AG08395 (cell line): ENCODE measurements at places on chromosomes 4 and X.

- DNase-seq = no peak
These were observed 104.1 kb upstream of the MCF2 start for GRCh38 chrX:139811942-139812629.

GRCh38 chrX:107204068-107204605 is 2.1 kb downstream of the NUP62CL start:
- no peak for DNase-seq

GRCh38 chrX:3806630-3807029 is 93.2 kb upstream of the PRKX start:
- no peak for DNase-seq

- peak; percentile 31 for DNase-seq
These were observed 75.1 kb downstream of the GAB1 start for GRCh38 chr4:143411527-143412419.

DNA sequence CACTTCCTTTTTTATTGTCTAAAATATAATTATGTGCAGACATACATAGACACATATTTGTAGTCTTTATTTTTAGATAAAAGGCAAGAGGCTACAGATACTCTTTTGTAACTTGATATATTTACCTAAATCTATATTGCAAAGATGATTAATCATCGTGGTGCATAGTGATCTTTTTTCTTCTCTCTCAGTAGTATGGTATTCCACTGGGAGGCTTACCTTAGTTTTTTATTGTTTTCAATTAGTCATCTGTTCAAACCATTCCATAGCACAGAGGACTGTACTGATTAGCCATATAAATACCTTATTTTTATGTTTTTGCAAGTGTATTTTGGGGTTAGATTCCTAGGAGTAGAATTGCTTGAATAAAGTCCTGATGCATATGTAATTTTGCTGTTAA is 619.7 kb downstream of the GRXCR1 start:
- DNase-seq = no peak

- no peak for DNase-seq
These were observed 1688.0 kb downstream of the STIM2 start for GRCh38 chr4:28548594-28548993.

GRCh38 chrX:70033348-70034051 is 16.2 kb downstream of the AWAT2 start:
- peak; percentile 25 for DNase-seq

DNA sequence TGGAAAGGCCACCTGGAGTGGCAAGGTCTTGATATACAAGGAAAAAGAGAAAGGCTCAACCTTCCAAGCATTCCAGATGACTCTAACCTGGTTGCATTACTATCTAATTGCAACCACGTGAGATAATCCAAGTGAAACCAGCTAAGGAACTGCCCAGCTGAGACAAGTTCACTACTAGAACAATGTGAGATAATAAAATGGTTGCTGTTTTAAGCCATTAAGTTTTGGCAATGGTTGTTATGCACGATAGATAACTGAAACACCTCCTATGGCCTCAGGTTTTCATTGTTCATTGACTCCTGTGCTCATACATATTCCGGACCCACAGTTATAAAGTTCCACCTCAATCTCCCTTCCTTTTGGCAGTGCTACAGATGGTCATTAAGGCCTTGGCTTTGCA is 9.2 kb upstream of the CXorf66 start:
- DNase-seq = no peak

- peak; percentile 31 for DNase-seq
These were observed 59.2 kb upstream of the ZC4H2 start for GRCh38 chrX:65035446-65035770.

DNA sequence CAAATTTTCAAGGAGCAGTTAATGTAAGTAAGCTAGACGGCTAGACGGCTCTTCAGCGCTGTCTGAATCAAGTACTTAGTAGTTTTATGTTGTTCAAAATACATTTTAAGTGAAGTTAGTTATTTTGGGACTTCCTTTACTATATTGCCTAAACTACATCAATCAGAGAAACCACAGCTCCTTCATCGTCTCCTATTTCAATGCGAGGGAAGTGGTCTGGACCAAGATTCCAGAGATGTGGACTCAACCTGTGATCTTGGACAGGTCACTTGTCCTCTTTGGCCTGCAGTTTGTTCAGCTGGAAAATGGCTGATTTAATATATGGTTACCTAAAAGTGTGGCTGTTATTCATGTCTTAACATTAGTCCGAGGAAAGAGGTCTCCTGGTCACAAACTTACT is 10.6 kb downstream of the ING2 start:
- DNase-seq = no peak

DNA sequence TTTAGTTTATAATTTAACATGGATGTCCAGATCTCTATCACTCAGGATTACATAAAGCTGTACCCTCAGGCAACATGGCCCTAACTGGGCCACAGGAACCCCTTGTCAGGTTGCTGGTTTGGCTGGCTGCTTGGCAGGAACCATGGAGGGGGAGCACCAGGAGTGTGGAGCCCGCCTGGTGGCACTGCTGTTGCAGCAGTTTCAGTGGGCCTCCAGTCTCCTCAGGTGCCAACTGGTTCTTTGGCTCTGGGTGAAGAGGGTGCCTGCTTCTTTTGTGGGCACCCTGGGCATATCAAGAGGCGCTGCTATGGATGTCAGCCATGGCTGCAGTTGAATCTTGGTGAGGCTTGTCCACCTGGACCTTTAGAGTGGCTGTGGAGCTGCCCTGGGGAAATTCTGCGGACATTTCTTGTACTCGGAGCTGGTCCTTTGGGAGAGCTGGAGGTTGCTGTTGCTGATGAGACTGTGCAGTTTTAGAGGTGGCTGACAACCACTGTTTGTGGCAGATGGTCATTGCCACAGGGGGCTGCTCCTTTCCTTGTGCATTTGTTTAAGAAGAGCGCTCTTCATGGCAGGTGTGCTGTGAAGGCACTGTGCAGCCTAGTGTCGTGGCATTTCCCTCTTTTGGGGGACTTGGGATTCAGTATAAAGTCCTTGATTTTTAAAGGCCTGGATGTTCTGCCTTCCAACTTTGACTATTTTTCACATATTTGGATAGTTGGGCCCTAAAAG is 10.3 kb upstream of the SMIM14 start:
- no peak for DNase-seq

DNA sequence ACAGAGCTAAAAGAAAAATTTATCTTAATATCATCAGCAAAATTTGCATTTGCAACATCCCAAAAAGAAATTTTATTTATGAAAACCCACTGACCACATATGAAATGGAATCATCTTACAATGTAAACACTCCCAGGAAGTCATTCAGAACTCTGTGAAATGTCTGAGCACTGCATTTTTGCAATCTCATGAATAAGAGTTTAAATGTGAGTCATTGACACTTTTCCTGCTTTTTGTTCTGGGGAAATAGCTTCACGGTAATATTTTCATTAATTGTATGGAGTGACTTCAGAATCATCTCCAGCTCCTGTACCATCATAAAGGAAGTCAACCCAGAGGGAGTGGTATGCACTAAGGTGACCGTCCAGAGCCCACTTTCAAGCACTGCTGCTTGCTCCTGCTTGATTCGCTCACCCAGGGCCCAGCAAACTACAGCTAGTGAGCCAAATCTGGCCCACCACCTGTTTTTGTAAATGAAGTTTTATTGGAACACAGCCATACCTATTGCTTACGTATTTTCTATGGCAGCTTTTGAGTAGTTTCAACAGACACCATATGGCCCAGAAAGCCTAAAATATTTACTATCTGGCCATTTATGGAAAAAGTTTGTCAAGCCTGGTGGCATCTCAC is 17.2 kb downstream of the EDNRA start:
- peak; percentile 33 for DNase-seq

DNA sequence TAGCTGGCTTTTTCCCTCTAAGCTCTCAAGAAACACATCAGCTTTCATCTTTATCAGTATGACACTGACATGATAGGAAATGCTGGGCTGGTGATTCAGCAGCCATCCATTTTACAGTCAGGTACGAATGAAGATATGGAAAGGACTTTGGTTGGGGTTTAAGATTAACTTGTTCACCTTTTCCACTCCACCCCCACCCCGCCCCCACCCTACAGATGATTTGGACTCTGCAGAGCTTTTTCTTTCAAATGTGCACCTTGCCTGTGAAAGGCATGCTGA is 132.6 kb downstream of the AKAP4 start:
- DNase-seq = no peak

- no peak for DNase-seq
These were observed 75.5 kb downstream of the ANXA10 start for GRCh38 chr4:168167714-168168284.
